Large intestine (tissue), 12 donors: ENCODE measurements at places on chromosomes 1 and 21.

- no peak for DNase-seq
- H3K4me1 ChIP-seq, result no peaks in the 10 kb centered on the region
- peaks cover 22% of the 10 kb centered on the region for H3K36me3 ChIP-seq
- no peak overlapping the region for H3K4me3 ChIP-seq
- H3K27ac ChIP-seq, result no peak overlapping the region
These were observed 11.7 kb downstream of the COL6A2 start for GRCh38 chr21:46109313-46110221.

- no peaks in the 10 kb centered on the region for H3K36me3 ChIP-seq
- no peak overlapping the region for H3K27ac ChIP-seq
- H3K27me3 ChIP-seq, result no peaks in the 10 kb centered on the region
- H3K4me1 ChIP-seq, result no peaks in the 10 kb centered on the region
- DNase-seq, result no peak
These were observed 275.1 kb downstream of the PTPRU start for GRCh38 chr1:29511436-29511835.

- no peak for DNase-seq
- no peaks in the 10 kb centered on the region for H3K36me3 ChIP-seq
- no peak overlapping the region for H3K27ac ChIP-seq
- H3K4me1 ChIP-seq, result no peaks in the 10 kb centered on the region
These were observed 461.7 kb downstream of the PTPRU start for GRCh38 chr1:29698033-29698432.

DNA sequence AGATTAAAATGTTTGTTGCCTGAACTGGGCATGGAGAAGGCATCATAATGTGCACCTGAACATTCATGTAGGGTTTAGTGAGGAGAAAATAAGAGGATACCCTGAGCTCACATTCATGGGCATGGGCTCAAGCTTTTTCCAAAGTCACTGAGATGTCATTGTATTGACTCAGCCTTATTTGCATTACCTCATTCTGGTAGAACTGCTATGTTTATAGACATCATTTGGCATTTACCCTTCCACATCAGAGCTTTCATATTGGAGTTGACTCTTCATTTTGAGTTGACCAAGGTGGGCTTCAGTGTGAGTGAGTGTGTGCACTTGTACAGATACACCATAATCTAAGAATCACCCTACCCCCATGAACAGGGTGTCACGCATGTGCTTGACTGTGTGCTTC, 143.2 kb downstream of the PBX1 start:
- no peaks in the 10 kb centered on the region for H3K27me3 ChIP-seq
- peaks cover 26% of the 10 kb centered on the region for H3K4me1 ChIP-seq
- H3K36me3 ChIP-seq, result peaks cover 2% of the 10 kb centered on the region
- H3K27ac ChIP-seq, result no peak overlapping the region
- H3K4me3 ChIP-seq, result no peak overlapping the region

- peak; percentile 34 for DNase-seq
- no peaks in the 10 kb centered on the region for H3K4me1 ChIP-seq
- no peaks in the 10 kb centered on the region for H3K36me3 ChIP-seq
- H3K27me3 ChIP-seq, result no peaks in the 10 kb centered on the region
- H3K4me3 ChIP-seq, result no peak overlapping the region
These were observed 5.9 kb downstream of the CLCA2 start for GRCh38 chr1:86429835-86430234.

- peaks cover 52% of the 10 kb centered on the region for H3K4me1 ChIP-seq
- H3K27ac ChIP-seq, result peak overlapping the region; percentile 94
- no peaks in the 10 kb centered on the region for H3K36me3 ChIP-seq
- peak; percentile 86 for DNase-seq
- no peaks in the 10 kb centered on the region for H3K27me3 ChIP-seq
- no peak overlapping the region for H3K4me3 ChIP-seq
These were observed 5.1 kb upstream of the HMGCS2 start for GRCh38 chr1:119773711-119774241.

- no peaks in the 10 kb centered on the region for H3K27me3 ChIP-seq
- no peaks in the 10 kb centered on the region for H3K4me1 ChIP-seq
- H3K27ac ChIP-seq, result no peak overlapping the region
- no peak for DNase-seq
- peaks cover 6% of the 10 kb centered on the region for H3K36me3 ChIP-seq
These were observed 52.9 kb downstream of the OSBPL9 start for GRCh38 chr1:51669816-51670215.

DNA sequence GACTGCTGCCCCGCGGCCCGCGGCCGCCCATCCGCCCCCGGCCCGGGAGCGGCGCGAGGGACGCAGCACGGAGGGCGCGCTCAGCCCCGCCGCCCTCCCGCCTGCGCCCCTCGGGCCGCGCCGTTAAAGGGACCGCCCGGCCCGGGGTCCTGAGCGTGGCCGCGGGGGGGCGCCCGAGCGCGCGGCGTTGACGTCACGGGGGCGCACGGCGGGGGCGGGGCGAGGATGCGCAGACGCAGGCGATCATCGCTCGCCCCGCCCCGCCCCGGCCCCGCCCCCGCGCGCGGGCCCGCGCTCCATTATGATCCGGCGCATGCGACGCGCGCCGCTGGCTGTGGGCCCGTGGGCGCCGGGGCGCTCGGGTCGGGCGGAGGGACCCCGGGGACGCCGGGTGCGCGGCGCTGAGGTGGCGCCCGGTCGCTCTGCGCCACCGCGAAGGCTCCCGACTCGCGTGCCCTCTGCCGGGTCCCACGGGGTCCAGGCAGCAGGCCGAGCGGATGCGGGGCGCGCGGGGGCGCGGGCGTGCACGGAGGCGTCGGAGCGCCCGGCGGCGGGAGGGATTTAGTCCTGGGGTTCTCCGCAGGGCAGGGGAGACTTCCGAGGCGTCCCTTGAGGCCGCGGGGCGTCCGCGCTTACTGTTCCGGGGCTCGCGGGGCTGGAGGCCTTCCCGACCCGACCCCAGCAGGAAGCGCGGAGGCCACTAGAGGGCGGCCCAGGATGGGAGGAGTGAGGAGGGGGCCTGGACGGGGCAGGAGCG, at the start of gene DVL1:
DVL1 (minus strand) TSS at position 163 of the 757 bp plus-strand sequence. CDS start 353 bp downstream, outside the sequence.
- peak within 1 kb of the TSS; percentile 63 for H3K4me3 ChIP-seq
- H3K27me3 ChIP-seq, result no peaks in the 10 kb centered on the region
- peak within 1 kb of the TSS; percentile 75 for H3K27ac ChIP-seq
- DNase-seq, result peak; percentile 56
- peaks cover 63% of the 10 kb centered on the region for H3K4me1 ChIP-seq

DNA sequence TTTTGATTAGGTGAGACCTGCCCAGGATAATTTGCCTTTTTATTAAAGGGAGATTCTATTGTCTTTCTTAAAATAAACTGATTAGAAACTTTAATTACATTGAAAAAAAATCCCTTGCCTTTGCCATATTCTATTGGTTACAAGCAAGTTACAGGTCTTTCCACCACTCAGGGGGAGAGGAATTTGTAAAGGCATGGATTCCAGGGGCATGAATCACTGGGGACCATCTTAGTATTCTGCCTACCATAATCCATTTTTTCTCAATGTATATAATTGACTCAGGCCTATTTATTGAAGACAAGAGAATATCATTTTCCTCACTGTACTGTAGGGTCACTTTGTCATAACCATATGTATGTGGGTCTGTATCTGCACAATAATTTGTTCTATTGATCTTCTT, 124.3 kb upstream of the PDE4B start:
- H3K36me3 ChIP-seq, result no peaks in the 10 kb centered on the region
- H3K27me3 ChIP-seq, result no peaks in the 10 kb centered on the region
- DNase-seq, result no peak
- no peak overlapping the region for H3K27ac ChIP-seq
- H3K4me1 ChIP-seq, result no peaks in the 10 kb centered on the region

GRCh38 chr1:64901663-64902062, 64.7 kb downstream of the JAK1 start:
- no peak for DNase-seq
- H3K27me3 ChIP-seq, result no peaks in the 10 kb centered on the region
- no peaks in the 10 kb centered on the region for H3K36me3 ChIP-seq
- no peak overlapping the region for H3K4me3 ChIP-seq
- no peak overlapping the region for H3K27ac ChIP-seq
- peaks cover 14% of the 10 kb centered on the region for H3K4me1 ChIP-seq

GRCh38 chr1:100075773-100076172, 57.0 kb downstream of the SASS6 start:
- H3K27me3 ChIP-seq, result no peaks in the 10 kb centered on the region
- no peaks in the 10 kb centered on the region for H3K4me1 ChIP-seq
- H3K36me3 ChIP-seq, result peaks cover 57% of the 10 kb centered on the region
- DNase-seq, result no peak
- no peak overlapping the region for H3K27ac ChIP-seq

GRCh38 chr1:67264152-67264551, 43.5 kb upstream of the IL12RB2 start:
- no peak overlapping the region for H3K4me3 ChIP-seq
- DNase-seq, result no peak
- no peaks in the 10 kb centered on the region for H3K36me3 ChIP-seq
- no peaks in the 10 kb centered on the region for H3K4me1 ChIP-seq
- no peak overlapping the region for H3K27ac ChIP-seq

DNA sequence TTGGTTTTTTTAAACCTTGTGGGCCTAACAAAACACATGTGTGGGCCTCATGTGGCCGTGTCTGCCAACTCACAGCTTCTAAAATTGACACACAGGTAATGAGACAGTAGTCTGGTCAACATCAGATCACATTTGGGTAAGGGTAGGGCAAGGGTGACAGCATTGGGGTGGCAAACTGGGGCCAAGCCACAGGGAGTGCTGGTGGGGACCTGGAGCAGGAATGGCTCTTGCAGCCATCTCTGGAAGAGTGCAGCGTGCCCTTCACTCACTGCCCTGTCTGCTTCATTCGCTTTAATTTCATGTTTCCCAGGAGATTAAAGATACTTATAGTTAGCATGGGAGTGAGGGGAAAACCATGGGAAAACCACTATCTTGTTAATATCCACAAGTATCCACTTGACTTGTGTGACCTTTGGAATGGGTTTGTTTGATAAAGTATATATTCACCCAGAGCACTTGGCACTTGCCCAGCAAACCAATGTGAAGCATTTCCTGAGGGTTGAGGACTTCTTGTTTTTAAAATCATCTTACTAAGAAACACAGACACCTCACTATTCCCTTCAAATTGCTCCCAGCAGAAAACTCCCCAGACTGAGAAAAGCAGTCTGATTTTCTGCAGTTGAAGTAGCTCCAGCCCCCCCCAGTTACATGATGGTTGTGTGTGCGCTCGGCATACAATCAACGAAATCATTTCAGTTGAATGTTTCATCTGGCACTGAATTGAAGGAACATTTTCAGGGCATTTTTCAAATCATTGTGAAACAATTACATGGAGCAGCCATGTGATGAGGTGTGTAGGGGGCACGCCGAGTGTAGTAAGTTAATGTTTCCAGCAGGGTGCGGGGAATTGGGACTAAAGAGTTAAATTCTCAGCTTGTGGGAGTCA, 175.7 kb downstream of the VPS13D start:
- H3K36me3 ChIP-seq, result peaks cover 26% of the 10 kb centered on the region
- H3K4me1 ChIP-seq, result peaks cover 17% of the 10 kb centered on the region
- peak; percentile 26 for DNase-seq
- no peaks in the 10 kb centered on the region for H3K27me3 ChIP-seq

DNA sequence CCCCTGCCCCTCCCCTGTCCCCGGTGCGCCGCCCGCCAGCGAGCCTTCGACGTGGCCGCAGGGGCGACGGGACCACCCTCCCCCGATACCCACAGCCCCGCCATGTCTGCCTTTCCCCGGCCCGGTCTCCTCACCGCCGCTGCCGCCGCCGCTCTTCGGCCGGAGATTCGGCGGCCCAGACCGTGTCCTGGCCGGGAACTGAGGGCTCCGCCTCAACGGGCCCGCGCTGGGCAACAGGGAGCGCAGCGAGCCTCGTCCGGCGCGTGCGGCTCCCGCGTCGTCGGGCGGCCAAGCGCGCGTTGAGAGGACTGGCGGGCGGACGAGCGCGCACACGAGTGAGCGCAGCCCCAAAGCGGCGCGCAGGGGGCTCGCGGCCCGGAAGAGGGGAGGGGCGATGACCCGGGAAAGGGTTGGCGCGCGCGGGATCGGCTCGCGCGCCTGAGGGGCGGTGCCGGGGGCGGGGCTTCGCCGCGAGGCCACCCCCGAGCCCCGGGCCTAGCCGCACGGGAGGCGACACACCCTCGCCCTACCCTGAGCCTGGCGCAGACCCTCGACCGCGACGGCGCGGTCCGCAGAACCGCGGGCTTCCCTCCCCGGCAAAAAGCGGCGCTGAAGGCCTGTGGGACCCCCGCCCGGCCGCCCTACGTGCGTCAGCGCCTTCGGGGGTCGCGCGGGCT, at the start of gene BTG3:
BTG3 (minus strand) TSS at position 337 of the 677 bp plus-strand sequence. CDS start 3,757 bp downstream, outside the sequence.
- no peaks in the 10 kb centered on the region for H3K27me3 ChIP-seq
- H3K27ac ChIP-seq, result peak within 1 kb of the TSS; percentile 83
- DNase-seq, result peak; percentile 75

GRCh38 chr1:46689897-46690296, 18.2 kb downstream of the TEX38 start:
- H3K4me3 ChIP-seq, result no peak overlapping the region
- no peak overlapping the region for H3K27ac ChIP-seq
- no peak for DNase-seq
- no peaks in the 10 kb centered on the region for H3K27me3 ChIP-seq
- H3K36me3 ChIP-seq, result peaks cover 48% of the 10 kb centered on the region

- H3K27me3 ChIP-seq, result no peaks in the 10 kb centered on the region
- DNase-seq, result no peak
- H3K36me3 ChIP-seq, result peaks cover 31% of the 10 kb centered on the region
- no peak overlapping the region for H3K4me3 ChIP-seq
These were observed 20.4 kb downstream of the SLC25A33 start for GRCh38 chr1:9559673-9560072.

DNA sequence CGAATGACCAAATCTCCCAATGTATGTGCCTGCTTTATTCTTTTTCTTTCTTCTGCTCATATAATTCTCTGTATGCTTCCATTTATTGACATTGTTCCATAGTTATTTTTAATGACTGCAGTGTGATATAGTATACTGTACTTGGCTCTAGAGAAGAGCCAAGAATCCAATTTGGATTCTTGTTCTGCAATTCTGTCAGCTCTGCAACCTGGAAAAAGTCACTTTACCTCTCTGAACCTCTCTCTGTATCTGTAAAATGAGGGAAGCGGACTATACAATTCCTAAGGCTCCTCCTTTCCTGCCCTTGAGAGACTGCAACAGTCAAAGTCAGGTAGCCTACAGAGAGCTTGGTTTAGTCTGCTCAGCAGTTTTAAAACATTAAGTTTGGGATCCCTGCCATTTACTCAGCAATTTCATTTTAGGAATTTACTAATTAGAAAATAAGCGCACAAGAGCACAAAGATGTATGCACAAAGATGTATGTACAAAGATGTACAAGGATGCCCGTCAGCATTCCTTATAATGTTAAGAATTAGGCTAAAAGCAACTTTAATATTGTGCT, 14.7 kb downstream of the DNAJC16 start:
- H3K4me1 ChIP-seq, result no peaks in the 10 kb centered on the region
- no peaks in the 10 kb centered on the region for H3K27me3 ChIP-seq
- peaks cover 69% of the 10 kb centered on the region for H3K36me3 ChIP-seq
- H3K4me3 ChIP-seq, result no peak overlapping the region
- H3K27ac ChIP-seq, result no peak overlapping the region
